ENCODE measurements at places on chromosomes 2 and 18.
A peak's percentile ranks its signal among the peaks of the same experiment; 100 is the strongest.

DNA sequence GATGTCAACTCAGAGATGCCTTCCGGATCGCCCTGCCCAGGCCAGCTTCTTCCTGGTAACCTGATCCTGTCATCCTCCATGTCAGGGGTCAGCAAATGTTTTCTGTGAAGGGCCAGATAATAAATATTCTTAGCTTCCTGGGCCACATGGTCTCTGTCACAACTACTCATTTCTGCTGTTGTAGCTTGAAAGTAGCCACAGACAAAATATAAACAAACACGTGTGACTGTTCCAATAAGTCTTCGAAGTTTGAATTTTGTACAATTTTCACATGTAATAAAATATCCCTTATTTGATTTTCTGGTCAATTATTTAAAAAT lies 35.8 kb downstream of the ANXA4 start:
- DNase-seq: no peak

DNA sequence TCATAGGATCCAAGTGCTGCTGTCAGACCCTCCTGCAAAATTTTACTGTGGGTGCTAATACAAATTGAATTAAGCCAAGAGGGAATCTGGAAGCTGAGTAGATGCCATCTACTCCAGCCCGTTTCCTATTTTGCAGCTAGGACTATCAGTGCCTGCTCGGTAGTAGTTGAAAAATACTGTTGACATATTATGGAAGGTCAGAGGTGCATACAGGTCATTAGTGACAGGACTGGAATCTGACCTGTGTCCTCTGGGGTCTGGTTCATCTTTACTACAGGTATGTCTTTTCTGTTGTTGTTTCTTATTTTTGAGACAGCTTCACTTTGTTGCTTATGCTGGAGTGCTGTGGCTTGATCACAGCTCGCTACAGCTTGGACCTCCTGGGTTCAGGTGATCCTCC lies 58.8 kb downstream of the MAP4K4 start:
- no peak for DNase-seq

GRCh38 chr2:27494284-27494943 lies 586 bp downstream of the FNDC4 start:
- peak; percentile 16 for DNase-seq

DNA sequence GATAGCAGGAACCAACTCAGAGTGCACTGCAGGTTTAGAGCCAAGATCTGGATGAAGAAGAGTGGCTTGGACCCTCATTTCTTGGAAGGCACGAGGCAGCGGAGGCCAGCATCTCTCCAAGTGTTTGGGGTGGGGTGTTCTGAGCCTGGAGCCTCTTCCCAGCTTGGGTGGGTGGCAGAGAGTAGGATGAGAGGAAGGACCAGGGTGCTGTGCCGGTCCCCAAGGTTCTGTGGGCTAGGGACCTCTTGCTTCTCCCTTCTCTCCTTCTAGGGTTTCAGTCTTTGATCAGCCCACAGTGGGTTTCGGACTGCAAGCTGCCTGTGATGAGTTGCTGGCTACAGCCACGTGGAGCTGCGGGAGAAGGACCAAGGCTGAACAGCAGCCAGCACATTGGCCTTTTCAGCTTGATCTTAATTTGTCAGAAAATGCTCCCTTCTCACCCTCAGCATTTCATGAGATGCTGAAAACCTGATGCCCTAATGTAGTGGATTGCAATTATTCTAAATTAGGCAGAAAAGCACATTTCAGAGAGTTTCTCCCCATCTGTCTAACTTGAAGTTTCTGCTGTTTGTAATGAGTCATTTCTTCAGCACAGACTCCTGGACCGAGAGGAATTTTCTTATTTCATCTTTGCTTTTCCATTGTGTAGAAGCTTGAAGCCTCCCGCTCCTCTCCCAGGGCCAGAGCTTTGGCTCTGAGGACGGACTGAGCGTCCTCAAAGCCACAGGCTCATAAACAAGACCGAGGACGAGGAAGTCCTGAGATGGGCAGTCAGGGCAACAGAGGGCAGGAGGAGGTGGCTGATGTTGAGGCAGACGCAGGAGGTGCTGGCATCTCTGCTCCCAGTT lies 99.1 kb upstream of the HDAC4 start:
- no peak for DNase-seq

- DNase-seq: peak; percentile 11
Measured at GRCh38 chr2:72515696-72516095, 310.1 kb downstream of the EXOC6B start.

DNA sequence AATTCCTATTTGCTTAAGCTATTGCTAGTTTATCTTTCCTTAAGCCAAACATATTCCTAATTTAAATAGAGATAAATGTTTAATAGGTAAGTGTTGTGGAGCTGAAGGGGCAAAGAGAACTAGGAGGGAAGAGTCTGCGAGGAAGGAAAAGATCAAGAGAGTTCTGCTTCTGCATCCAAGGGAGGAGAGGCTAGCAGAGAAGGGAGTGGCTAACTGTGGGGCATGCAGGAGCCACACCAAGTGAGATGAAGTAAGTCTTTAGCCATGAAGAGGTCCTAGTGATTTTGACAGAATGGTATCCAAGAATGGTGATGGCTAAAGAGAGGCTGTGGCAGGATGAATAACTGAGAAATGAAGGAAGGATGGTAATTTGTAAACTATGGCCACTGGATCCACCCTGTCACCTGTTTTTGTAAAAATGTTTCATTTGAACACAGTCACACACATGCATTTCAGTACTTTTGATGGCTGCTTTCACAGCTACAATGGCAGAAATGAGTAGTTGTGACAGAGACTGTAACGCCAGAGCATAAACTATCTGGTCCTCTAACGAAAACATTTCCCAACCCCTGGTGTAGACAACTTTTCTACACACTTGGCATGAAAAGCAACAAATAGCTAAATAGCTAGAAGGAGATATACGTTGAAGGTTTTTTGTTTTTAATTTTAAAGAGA lies 15.6 kb downstream of the TPGS2 start:
- DNase-seq: no peak

DNA sequence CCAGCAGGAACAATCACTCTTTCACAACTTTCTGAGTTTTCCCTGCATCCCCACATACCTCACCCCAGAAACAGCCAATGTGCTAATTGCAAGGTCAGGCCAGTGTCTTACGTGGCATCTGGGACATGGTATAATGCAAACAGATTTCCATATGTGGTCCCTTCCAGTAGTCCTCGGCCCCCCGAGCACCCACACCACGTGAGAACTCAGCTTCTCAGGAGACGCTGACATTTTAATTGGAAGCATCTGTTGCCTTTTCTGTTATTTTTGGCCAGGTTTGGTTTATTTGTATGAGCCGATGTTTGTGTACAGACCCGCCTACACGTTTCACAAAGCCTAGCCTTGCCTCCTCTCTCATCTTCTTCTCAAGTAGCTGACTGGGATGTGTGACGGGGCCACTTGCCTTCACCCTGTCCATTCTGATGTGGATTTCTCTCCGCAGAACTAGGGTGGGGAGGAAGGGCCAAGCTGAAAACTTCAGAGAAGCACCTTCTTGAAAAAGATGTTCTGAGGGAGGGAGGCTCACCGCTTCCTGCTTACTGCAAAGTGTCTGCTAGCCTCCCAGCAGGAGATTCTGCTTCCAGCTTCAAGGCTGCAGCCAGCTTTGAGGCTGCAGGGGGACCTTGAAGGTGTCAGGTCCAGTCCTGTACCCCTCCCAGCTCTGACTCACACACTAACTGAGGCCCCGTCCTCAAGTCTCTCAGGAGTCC lies 109.6 kb upstream of the SLC14A2 start:
- DNase-seq: no peak

DNA sequence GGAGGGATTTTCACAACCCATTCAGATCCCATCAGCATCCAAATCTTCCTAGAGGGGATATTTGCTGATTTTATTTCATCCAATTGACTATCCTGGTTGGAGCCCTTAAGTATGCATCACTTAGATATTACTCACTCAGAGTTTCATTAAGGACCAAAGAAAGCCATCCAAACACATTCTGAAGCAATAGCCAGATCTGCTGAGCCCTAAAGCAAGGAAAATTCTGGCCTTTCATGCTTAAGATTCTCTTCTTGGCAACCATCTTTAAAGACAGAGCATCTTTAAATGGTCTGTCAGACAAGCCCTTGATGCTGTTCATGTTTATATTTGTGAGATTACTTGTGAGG lies 40.9 kb upstream of the C1D start:
- no peak for DNase-seq

DNA sequence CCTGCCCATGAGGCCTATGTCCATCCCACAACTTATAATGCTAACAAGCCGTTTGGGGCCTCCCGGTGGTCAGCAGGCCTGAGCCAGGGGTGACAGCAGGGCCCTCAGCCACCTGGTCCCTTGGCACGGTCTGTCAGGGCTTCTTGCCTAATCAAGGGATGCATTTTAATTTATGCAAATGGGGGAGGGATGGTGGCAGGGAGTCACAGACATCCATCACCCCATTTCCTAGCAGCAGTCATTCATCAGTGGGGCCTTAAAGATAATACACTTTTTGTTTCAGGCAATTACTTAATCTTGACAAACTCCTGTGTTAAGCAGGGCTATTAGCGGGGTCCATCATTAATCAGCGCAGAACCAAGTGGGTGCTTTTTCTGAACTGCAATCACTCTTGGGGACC lies 174.5 kb downstream of the GLI2 start:
- no peak for DNase-seq

- DNase-seq: no peak
Measured at GRCh38 chr18:22822841-22823508, 110.2 kb upstream of the RBBP8 start.

GRCh38 chr18:8757396-8757997 lies 52.1 kb downstream of the MTCL1 start:
- no peak for DNase-seq

GRCh38 chr18:74768096-74768495 lies 170.4 kb downstream of the ZNF407 start:
- no peak for DNase-seq

- no peak for DNase-seq
Measured at GRCh38 chr18:37222999-37223378, 342.6 kb downstream of the CELF4 start.

GRCh38 chr2:229910832-229911412 lies 10.9 kb downstream of the TRIP12 start:
- DNase-seq: peak; percentile 43

GRCh38 chr2:72254831-72255451 lies 107.3 kb upstream of the CYP26B1 start:
- DNase-seq: no peak

- peak; percentile 67 for DNase-seq
Measured at GRCh38 chr2:238462782-238463396, 36.2 kb downstream of the ASB1 start.

DNA sequence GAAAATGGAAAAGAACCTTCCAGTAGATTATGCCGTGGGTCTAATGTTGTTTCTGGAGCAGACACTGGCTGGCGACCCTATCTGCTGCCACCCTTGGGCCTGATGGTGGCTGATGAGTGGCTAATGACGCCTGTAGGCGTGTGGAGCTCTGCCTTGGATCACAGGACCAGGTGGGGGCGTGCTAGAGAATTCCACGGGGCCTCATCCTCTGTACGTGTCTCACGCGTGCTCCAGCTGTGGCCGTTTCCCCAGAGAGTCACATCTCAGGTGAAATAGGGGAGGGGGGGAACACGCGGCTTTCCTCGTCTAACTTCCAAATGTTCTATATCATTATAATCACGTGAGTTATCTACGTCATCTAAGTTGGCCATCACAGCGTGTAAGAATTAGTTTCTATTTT lies 160.9 kb upstream of the SMIM21 start:
- DNase-seq: no peak
